ENCODE measurements at places on chromosomes 4 and X.

DNA sequence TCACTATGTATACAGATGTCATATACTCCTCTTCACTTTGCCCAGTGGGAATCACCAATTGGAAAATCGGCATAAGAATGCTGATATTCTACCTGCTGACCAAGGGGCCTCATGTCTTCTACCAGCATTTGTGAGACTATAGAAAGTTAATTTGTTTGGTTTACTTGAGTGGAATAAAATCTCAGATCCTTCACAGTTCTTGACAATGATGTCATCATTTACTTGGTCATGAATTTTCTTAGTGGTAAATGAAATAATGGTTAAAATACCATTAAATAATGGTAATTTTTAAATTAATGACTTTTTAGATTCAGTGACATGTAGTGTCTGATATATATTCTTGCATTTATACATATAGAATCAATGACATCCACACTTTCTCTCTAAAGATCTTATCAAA lies 1052.6 kb downstream of the ADGRL3 start:
- DNase-seq: no peak

- no peak for DNase-seq
These were observed 61.8 kb downstream of the RHOH start for GRCh38 chr4:40258627-40259026.

DNA sequence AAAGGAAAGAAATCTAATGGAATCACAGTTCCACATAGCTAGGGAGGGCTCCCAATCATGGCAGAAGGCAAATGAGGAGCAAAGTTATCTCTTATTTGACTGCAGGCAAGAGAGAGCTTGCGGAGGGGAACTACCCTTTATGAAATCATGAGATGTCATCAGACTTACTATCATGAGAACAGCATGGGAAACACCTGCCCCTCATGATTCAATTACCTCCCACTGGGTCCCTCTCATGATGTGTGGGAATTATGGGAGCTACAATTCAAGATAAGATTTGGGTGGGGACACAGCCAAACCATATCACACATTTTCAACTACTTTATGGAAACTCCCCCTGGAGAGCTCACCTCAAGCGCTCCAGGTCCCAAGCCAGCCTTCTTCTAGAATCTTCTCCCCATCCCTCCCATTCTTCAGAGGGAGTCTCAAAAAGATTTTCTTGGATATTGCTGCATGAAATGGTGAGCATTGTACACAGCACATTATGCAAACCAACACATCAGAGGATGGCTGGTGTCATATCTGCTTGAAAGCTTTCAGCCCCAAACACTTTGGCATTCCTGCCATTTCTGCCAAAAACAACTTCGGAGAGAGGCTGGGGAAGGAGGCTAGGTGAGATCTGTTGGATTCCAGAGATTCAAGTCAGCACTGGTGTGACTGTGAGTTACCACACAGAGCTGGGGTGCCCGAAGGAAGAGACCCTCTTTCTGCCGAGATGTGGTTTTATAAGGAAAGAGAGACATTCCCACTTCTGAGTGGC lies 6.9 kb downstream of the FGFBP1 start:
- no peak for DNase-seq

- DNase-seq: no peak
These were observed 64.1 kb upstream of the ATXN3L start for GRCh38 chrX:13383907-13384306.

GRCh38 chr4:13615161-13615560 lies 12.4 kb downstream of the BOD1L1 start:
- DNase-seq: no peak

- DNase-seq: no peak
These were observed 79.6 kb downstream of the CCKAR start for GRCh38 chr4:26410385-26411293.

DNA sequence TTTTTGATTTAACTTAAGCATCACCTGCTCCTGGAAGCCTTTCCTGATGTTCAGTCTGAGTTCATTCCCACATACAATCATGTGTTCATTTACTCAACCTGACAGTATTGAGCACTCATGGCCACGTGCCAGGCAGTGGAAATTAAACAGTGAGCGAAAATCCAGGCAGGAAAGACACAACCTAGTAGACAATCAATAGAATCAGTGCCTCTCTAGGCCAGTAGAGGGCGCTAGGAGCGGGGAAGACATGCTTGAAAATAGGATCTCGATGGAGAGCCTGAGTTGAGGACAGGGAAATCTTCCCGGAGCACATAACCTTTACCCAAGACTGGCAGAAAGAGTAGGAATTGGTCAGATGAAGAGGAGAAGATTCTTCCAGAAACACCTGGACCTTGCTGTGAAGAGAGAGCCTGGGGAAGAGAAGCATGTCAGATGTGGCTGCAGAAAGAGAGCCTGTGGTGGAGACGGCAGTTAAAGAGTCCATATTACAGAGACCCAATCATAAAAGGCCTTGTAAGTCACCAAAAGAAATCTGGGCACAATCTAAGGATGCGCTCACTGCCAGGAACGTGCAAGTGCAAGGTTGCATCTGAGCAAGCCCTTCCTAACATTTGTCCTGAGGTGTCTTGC lies 103.5 kb downstream of the LDB2 start:
- DNase-seq: no peak

- peak; percentile 51 for DNase-seq
These were observed 20.5 kb downstream of the TRIM61 start for GRCh38 chr4:164956766-164957643.

GRCh38 chr4:87100168-87100567 lies 120.2 kb downstream of the KLHL8 start:
- DNase-seq: no peak

DNA sequence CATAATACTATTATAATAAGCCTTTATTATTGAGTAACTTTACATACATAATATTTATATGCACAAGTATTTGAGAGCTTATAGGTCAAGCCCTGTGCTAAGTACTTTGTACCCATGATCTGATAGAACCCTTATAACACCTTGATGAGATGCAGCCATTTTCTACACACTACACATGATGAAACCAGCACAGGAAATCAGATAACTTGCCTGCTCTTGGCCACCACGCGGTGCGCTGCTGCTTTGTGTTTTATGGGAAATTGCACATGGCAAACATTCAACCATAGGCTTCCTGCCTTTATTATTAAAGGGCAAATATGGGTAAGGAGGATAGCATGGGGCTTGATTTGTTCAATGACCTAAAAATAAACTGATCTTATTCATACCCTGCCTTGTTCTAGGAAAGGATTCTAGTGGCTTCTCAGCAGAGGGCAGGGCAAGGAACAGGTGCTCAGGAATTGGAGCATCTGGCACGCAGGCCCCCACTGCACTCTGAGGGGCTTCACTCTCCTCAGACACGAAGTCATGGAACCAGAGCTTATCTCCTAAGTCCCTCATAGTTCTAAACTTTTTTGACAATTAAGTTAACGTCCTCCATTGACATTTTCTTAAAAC lies 31.6 kb upstream of the NAP1L5 start:
- DNase-seq: no peak

- DNase-seq: no peak
These were observed 184.4 kb downstream of the GLUD2 start for GRCh38 chrX:121231566-121232358.

DNA sequence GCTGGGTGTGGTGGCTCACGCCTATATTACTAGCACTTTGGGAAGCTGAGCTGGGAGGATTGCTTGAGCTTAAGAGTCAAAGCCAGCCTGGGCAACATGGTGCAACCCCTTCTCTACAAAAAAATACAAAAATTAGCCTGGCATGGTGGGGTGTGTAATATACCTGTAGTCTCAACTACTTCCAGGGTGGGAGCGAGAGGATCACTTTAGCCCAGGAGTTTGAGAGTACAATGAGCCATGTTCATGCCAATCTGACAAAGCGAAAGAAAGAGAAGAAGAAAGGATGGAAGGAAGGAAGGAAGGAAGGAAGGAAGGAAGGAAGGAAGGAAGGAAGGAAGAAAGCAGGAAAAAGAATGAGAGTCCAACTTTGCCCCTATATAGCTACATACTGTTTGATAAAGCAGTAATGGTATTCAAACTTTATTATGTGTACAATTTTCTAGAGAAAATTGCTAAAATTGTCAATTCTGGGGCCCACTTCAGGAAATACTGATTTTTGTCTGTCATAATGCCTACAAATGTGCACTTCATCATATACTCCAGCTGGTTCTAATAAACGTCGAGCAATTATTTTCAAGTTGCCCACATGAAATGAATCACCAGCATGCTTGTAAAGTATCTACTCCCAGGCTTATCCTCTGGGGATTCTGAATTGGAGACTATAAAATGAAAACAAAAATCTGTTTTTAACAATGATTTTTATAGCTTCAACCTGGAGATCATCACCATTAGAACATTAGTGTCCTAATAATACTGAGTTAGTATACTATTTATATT lies 132.3 kb downstream of the NDST4 start:
- DNase-seq: no peak

- no peak for DNase-seq
These were observed 619.2 kb downstream of the SPRY1 start for GRCh38 chr4:124015766-124016165.

GRCh38 chr4:67344594-67345380 lies 200.5 kb downstream of the CENPC start:
- DNase-seq: no peak

All from stimulated activated CD8-positive, alpha-beta memory T cell treated with anti-CD3 and anti-CD28 coated beads, Interleukin-4, amount 100 ng/mL, for 1 hour (primary cell).